ENCODE measurements at places on chromosomes 2 and 18.

GRCh38 chr2:196431957-196432356 is 207.6 kb upstream of the CCDC150 start:
- no peak for DNase-seq

DNA sequence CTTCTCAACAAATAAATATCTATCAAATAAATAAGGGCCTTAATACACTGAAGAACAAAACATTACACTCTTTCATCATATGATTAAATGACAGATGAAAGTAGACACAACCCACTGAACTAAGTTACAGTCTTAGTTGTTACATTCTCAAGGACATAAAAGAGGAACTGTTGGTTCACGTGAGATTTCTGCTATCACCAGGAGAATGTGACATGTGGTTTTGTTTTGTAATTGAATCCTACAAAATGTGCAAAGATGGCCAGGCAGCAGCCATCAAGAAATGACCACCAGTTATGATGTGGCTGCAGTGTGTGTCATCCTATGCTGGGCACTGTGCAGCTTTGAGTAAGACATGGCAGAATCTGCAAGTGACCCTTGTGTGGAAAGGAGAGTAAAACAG is 310.6 kb upstream of the PIK3C3 start:
- no peak for DNase-seq

DNA sequence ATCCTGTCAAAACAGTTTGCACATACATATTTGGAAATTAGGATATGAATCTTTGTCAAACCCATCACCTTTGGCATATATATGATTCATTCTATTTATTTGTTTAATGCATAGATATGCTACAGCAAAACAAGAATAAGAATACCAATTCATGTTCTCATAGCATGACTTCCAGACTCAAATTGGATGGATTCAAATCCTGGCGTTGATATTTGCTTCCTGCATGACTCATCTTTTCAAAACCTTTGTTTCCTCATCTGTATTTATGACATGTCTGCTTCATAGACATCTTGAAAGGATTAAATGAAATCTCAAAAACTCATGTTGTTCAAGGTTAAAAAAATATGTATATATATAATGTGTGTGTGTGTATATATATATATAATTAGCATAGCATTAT is 261.3 kb downstream of the MBD5 start:
- no peak for DNase-seq

DNA sequence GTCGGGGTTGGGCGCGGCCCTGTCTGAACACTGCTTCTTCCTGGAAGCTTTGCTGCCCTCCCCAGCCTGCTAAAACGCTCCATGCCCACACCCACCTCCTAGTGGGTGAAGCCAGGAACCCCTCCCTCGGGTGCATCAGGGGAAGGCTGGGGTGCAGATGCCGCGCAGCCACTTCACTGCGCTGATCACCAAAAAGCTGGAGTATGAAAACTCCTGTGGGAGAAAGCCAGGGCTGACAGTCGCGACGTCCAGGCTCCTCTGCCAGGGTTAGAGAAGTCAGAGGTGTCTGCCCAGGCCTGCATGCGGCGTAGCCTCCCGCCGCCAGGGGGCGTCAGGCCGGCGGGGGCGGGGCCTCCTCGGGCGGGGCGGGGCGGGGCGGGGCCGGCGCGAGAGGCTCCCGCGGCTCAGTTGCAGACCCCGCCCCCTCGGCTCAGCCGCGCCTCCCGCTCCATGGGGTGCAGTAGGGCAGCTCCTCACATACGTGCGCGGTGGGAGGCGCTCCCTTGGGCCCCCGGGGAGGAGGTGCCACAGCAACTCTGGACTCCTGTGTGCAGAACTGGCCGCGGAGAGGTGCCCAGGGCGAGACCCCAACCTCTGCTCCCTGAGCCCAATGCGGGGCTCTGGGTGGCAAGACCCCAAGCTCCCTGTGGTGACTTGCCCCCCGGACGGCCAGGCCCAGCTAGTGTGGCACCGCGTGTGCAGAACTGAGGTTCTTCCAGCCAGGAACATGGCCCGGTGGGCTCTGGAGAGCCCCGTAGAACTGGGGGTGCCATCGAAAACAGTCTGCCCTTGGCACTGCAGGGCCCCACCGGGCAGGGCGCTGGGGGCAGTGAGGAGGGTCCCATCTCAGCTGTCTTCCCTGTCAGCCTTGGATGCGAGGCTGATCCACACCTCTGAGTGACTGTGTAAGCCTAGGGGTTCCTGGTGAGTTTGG is 1.8 kb upstream of the RNPEPL1 start:
- peak; percentile 91 for DNase-seq

DNA sequence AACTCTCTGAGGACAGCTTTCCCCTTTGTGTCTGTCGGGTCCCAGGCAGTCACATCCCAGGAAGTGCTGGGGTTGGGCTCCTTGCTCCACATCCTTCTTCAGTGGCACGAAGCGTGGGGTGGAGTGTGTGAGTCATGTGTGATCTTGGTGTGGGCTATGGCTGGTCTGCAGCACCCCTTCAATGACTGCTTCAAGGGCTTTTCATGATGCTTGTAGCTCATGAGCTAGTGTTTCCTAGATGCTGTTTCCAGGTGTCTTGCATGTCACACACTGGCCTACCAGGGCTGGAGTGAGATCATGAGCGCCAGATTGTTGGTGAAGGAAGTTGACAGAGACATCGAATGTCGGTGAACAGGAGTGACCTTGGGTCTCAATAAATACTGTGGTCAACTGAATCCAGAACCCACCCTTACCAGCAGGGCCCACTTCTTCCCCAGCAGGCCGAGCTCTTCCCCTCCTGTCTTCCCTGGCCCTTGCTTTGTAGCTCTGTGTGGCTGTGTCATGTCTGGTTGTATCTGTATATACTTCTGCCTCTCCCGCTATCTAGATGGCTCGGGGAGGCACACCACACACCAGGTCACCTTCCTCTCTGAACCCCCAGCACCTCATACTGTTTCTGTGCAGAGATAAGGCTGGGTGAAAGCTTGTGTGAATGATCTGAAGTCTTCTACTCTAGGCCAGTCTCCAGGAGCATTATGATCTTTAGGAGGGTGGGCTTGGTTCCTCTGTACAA is 3.8 kb downstream of the C2orf92 start:
- peak; percentile 13 for DNase-seq

All from stimulated activated CD4-positive, alpha-beta T cell treated with anti-CD3 and anti-CD28 coated beads, Interleukin-12 subunit alpha, Interleukin-12 subunit beta, amount 100 ng/mL, for 48 hours (primary cell).